ENCODE measurements at places on chromosomes 2 and 18. TPM values are rescaled to one million over a fixed set of nuclear protein-coding genes. Genes with fewer than 3 reads are reported as not detected.

Gene SLC9A2
- total RNA-seq, result 0.06 TPM

DNA sequence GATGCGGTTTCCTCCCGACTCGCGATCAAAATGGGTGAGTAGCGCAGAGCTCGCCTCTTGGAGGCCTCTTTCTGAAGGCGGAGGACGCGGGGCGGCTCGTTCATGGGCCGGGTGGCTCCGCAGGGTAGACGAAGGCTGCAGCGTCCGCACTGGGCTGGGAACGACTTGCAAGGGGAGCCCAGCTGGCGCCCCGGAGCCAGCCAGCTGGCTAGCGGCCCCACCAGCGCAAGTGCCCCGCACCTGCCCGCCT, 328 bp upstream of the PASK start:
- H3K36me3 ChIP-seq, result no peaks in the 10 kb centered on the region
- peaks cover 10% of the 10 kb centered on the region for H3K4me1 ChIP-seq
- DNase-seq, result no peak
- H3K27ac ChIP-seq, result no peak overlapping the region
- H3K4me3 ChIP-seq, result peak overlapping the region; percentile 87

Gene RESP18
- not detected for total RNA-seq

GRCh38 chr2:205754285-205754923, 72.1 kb downstream of the NRP2 start:
- no peaks in the 10 kb centered on the region for H3K27me3 ChIP-seq
- no peak for DNase-seq
- H3K4me3 ChIP-seq, result no peak overlapping the region

DNA sequence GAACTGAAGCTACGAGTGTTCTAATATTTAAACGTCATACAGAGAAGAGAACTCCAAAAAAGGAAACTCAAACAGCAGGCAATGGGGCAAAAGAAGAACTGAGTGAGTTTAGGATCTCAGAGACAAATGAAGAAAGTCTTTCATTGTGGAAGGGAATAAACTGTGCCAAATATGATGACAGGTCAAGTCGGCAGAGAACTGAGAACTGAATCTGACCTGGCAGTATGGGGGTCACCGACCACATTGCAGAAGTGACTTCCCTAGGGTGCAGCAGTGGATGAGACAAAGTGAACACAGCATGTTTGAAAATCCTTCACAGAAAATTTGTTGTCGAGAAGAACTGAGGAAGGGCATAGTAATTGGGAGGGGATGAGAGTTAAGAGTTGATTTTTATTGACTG, 55.9 kb downstream of the TTC21B start:
- H3K36me3 ChIP-seq, result peaks cover 15% of the 10 kb centered on the region
- H3K4me3 ChIP-seq, result no peak overlapping the region
- H3K4me1 ChIP-seq, result no peaks in the 10 kb centered on the region
- H3K27ac ChIP-seq, result no peak overlapping the region
- DNase-seq, result no peak

GRCh38 chr2:133515271-133515670, 53.0 kb downstream of the NCKAP5 start:
- H3K27me3 ChIP-seq, result no peaks in the 10 kb centered on the region
- no peak for DNase-seq
- no peak overlapping the region for H3K4me3 ChIP-seq
- no peaks in the 10 kb centered on the region for H3K36me3 ChIP-seq
- H3K27ac ChIP-seq, result no peak overlapping the region

GRCh38 chr2:149400997-149401396, 70.6 kb downstream of the LYPD6 start:
- no peak for DNase-seq
- H3K4me1 ChIP-seq, result peaks cover 15% of the 10 kb centered on the region
- H3K27ac ChIP-seq, result no peak overlapping the region
- H3K36me3 ChIP-seq, result no peaks in the 10 kb centered on the region

Gene INPP5D
- total RNA-seq, result 4.2 TPM

- no peaks in the 10 kb centered on the region for H3K27me3 ChIP-seq
- no peaks in the 10 kb centered on the region for H3K4me1 ChIP-seq
- DNase-seq, result no peak
- H3K4me3 ChIP-seq, result no peak overlapping the region
Observed at GRCh38 chr18:79495591-79496071, 99.9 kb downstream of the NFATC1 start.

- DNase-seq, result no peak
- no peaks in the 10 kb centered on the region for H3K36me3 ChIP-seq
- peaks cover 25% of the 10 kb centered on the region for H3K4me1 ChIP-seq
- H3K4me3 ChIP-seq, result no peak overlapping the region
- no peaks in the 10 kb centered on the region for H3K27me3 ChIP-seq
Observed at GRCh38 chr2:231370429-231370748, 25.1 kb upstream of the B3GNT7 start.

- H3K27me3 ChIP-seq, result no peaks in the 10 kb centered on the region
- no peak overlapping the region for H3K4me3 ChIP-seq
Observed at GRCh38 chr2:237790353-237790752, 8.2 kb upstream of the RBM44 start.

DNA sequence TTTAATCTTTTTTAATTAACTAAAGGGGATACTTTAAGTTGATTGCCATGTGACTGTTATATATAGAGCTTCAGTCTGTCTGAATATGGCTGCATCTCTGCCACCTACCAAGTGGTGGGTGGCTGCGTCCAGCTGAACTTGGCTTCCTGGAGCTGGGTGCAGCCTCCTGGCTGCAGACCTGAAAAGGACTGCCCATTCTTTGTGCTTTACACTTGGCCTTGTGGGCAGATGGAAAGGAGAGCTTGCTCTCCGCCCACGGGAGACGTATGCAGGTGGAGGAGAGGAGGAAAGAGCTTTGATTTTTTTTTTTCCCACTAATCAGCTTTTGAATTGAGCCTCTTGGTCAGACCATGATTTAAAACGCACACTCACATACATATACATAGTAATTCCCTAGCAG, 34.7 kb downstream of the NCK2 start:
- no peak overlapping the region for H3K27ac ChIP-seq
- H3K36me3 ChIP-seq, result no peaks in the 10 kb centered on the region
- H3K4me1 ChIP-seq, result peaks cover 10% of the 10 kb centered on the region
- H3K27me3 ChIP-seq, result no peaks in the 10 kb centered on the region
- H3K4me3 ChIP-seq, result no peak overlapping the region

Gene SERPINB5
- not detected for total RNA-seq
